ENCODE measurements at places on chromosomes 7 and 10. TPM values are rescaled to one million over a fixed set of nuclear protein-coding genes. Genes with fewer than 3 reads are reported as not detected.

ASB13 gene
- total RNA-seq, result 10.3 TPM

KIAA1217 gene
- total RNA-seq, result 5.2 TPM

HOXA11 gene
- 3.9 TPM for total RNA-seq

PLXNA4 gene
- not detected for total RNA-seq

CFAP58 gene
- total RNA-seq, result 1.4 TPM

OR6B1 gene
- not detected for total RNA-seq

GTPBP10 gene
- 13.6 TPM for total RNA-seq

MPP7 gene
- total RNA-seq, result 2.3 TPM

SDK1 gene
- 8.3 TPM for total RNA-seq

ST8SIA6 gene
- total RNA-seq, result 0.32 TPM

CPEB3 gene
- total RNA-seq, result 0.45 TPM

ANKRD1 gene
- 251 TPM for total RNA-seq

ZNF485 gene
- total RNA-seq, result 6.4 TPM

PON1 gene
- total RNA-seq, result not detected

ASAH2 gene
- total RNA-seq, result 0.80 TPM

PTPRZ1 gene
- total RNA-seq, result not detected

AGMO gene
- not detected for total RNA-seq

GLI3 gene
- 4.4 TPM for total RNA-seq

GIMAP8 gene
- total RNA-seq, result 0.06 TPM

NYAP1 gene
- 0.23 TPM for total RNA-seq

ITIH5 gene
- not detected for total RNA-seq

RAB19 gene
- total RNA-seq, result not detected

FRMD4A gene
- total RNA-seq, result 34.8 TPM

H2BK1 gene
- total RNA-seq, result not detected

CNPY1 gene
- total RNA-seq, result not detected

LOXL4 gene
- 0.46 TPM for total RNA-seq

TAS2R41 gene
- total RNA-seq, result not detected

HOXA5 gene
- 9.4 TPM for total RNA-seq

Data from LHCN-M2 (cell line).